ENCODE measurements at places on chromosomes 2 and 18.

DNA sequence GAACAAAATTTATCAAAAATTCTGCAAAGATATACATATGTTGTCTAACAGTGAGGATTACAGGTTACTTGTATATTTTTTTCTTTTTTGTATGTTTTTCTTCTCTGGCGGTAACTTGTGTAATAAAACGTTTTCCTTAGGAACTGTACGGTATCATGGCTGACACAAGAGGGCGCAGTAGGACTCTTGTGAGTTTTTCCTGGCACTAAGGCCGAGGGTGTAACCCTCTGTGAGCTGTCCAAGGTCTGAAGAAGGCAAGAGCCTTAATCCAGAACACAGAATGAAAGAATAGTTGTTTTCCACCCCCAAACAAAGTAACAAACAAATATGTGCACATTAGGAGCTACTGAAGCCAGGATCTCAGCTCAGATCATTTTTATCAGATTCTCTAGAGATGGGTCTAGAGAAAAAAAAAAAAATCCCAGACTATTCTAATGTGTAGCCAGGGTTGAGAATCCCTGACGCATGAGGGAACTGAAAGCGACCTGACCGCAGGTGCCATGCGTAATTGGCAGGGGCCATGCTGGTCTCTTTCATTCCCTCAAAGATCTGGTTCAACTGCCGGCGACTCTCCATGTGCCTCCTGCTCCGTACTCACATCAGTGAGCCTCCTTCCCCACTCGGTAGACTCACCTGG is 27.0 kb downstream of the TMEM200C start:
- peak; percentile 23 for DNase-seq

DNA sequence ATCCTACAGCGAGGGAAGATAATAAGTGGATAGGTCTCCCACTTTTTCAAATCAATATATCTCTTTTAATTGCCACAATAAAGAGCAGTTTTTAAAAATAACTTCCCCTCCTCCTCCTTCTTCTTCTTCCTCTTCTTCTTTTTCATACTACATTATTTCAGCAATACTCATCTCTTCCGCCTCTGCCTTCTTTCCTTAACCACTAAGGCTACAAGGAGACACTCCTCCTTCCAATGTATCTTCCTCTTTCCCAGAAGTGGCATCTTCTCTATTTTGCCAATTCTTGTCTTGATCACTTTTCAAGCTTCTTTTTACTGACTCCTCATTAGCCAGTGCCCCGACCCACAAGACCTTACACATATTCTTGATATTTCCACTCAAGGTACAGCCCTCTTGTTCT is 546.6 kb upstream of the CHAC2 start:
- no peak for DNase-seq

DNA sequence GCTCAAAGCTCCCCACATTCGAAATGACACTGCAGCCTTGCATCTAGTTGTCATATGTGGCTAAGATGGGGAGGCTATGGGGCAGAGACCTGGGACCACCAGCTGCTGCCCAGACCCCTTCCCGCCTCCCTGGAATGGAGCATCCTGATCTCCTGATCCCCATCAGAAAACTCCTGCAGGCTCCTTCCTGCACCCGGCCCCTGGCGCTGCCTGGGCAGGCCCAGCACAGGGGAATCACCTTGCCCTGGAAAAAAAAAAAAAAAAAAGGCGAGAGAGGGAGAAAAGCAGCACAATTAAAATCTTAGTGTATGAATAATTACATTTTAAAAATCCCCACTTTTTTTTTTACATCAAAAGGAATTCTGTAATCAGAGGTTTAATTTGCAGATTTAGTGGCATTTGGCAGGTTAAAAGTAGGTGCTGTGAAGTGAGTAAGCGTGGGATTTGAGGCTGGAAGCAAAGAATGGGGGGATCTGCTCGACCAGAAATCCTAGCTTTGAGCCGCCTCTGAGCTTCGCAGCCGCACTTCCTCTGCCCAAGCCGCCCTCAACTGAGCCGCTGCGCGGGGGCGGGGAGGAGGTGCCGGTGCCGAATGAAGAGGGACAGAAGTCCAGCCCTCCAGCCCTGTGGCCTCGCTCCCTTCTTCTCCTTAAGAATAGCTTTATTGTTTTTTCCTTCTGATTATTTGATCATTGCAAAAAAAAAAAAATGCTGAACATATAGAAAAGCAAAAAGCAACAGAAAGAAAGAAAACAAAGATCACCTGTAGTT is 30.0 kb downstream of the THNSL2 start:
- DNase-seq, result no peak

DNA sequence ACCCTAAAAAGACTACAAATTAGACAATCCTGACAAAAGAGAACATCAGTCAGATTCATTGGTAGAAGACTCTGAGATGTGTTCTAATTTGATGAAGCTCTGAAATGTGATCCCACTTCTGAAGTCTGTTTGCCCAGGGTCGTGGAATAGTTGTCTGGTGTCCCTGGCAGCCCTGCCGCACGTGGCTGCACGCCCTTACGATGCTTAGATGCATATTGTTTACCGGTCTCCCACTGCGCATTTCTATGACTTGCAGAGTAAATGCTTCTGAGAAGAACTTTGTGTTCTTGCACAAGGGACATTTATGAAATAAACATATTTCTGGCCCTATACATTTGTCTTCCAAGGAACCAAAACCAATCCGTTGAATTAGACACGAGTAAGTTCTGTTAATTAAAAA is 243.2 kb downstream of the BABAM2 start:
- DNase-seq, result no peak

- no peak for DNase-seq
Observed at GRCh38 chr2:134201533-134201932, 52.3 kb upstream of the MGAT5 start.

DNA sequence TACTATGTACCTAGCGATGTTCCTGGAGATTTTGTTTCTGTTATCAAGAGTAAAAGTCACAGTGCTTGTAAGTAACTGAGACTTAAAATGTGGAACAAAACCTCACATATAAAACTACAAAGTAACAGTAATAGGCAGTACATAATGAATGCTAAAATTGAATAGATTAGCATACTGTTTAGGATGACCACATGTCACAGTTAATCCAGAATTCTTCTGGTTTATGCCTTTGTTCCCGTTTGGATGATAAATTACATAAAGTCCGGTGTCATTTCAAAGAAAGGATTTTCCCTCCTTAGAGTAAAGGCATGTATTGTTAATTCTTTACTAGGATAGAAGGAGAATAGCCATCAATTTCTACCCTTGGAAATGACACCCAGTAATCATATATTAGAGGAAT is 56.1 kb downstream of the RBM43 start:
- DNase-seq, result no peak

DNA sequence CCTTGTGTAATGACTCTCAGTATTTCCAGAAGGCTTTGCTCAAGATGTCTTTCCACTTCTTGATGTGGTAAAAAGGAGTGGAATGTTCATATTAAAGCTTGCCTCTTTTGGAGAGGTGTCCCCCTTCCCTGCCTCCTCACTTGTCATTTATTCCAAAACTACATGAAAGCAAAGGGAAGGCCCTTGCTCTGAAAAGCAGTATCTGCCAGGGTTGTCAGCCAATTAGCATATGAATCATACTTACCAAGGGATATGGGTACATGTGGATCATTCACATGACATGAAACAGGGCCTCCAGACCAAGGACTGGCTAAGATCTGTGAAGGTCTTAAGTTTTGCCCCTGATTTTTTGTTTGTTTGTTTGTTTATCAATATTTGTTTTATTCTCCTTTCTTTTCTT is 31.3 kb downstream of the ANXA4 start:
- DNase-seq, result no peak

GRCh38 chr2:145184741-145185651 is 665.1 kb upstream of the ZEB2 start:
- no peak for DNase-seq

GRCh38 chr2:96584017-96584416 is 47.5 kb downstream of the ARID5A start:
- DNase-seq, result no peak

DNA sequence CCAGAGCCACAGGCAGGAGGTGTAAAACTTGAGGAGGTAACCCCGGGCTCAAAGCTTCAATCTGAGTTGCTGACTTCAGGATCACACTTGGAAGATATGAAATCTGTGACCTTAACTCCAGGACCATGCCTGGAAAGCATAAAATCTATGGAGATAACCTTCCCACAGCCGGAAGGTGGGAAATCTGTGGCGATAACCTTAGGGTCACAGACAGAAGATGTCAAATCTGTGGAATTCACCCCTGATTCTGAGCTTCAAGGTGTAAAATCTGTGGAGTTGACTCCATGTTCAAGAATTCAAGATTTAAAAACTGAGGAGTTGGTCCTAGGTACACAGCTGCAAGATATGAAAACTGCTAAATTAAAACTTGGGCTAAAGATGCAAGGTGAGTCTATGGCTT is 11.6 kb upstream of the ZNF512 start:
- no peak for DNase-seq

- peak; percentile 34 for DNase-seq
Observed at GRCh38 chr2:171416009-171416926, 17.5 kb downstream of the METTL8 start.

GRCh38 chr2:10341193-10341592 is 38.5 kb downstream of the HPCAL1 start:
- no peak for DNase-seq

- no peak for DNase-seq
Observed at GRCh38 chr2:165173215-165173614, 30.6 kb downstream of the SCN3A start.

DNA sequence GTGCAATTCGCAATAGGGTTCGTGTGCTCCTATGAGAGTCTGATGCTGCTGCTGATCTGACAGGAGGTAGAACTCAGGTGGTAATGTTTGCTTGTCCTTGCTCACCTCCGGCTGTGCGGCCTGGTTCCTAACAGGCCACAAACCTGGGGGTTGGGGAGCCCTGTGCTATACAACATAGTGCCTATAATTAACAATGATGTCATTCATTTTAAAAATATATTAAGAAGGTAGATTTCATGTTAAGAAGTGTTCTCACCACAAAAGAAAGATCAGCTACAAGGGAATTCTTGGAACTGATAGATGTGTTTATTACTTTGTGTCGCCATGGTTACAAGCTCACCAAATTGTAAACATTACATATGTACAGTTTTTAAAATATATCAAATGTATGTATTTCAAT is 200.5 kb downstream of the GRB14 start:
- no peak for DNase-seq

GRCh38 chr2:27162151-27163121 is 13.6 kb downstream of the TCF23 start:
- no peak for DNase-seq

- DNase-seq, result no peak
Observed at GRCh38 chr2:10140841-10141610, 18.5 kb downstream of the RRM2 start.

DNA sequence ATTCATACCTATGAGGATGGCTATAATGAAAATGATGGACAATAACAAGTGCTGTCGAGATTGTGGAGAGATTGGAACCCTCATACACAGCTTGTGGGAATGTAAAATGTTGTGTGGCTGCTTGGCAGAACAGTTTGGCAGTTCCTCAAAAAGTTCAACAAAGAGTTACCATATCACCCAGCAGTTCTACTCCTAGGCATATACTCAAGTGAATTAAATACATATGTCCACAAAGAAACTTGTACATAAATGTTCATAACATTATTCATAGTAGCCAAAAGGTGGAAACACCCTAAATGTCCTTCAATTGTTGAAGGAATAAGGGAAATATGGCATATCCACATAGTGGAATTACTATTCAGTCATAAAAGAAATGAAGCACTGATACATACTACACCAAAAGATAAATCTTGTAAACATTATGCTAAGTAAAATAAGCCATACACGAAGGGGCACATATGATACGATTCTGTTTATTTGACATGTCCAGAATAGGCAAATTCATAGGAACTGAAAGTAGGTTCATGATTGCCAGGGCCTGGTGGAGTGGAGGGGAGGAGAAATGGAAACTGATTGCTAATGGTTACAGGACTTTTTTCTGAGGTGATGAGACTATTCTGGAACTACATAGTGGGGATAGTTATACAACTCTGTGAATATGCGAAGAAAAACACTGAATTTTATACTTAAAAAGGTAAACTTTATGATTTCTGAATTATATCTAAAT is 92.1 kb downstream of the ADAM23 start:
- DNase-seq, result no peak

GRCh38 chr2:98649992-98650375 is 41.6 kb downstream of the UNC50 start:
- DNase-seq, result no peak

DNA sequence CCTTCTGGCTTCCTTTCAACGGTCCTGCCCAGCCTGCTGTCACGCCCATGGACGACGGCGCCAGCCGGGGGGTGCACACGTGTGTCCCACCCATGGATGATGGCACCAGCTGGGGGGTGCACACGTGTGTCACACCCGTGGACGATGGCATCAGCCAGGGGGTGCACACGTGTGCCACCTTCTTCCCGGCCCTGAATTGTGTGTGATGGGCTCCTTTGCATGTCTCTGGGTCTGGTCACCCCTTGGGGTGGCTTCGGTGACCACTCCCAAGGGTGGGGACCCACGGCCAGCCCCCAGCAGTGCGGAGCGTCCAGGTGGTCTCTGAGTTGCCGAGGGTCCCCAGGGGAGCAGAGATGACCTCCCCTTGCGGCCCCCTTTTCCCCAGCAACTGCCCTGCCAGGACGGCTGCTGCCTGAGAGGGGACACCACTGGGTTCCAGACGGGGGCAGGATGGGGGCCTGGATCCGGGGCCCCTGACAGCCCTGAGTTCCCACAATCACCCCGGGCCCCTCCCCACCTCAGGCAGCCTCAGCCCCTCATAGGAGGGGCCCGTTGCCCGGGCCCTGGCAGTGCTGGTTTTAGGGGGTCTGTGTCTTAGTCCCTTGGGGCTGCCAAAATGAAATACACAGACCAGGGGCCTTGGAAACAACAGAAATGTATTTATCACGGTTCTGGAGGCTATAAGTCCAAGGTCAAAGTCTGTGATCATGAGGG is 9.4 kb downstream of the NEU4 start:
- DNase-seq, result no peak

- DNase-seq, result no peak
Observed at GRCh38 chr2:25743132-25743830, 69.9 kb upstream of the DTNB start.

DNA sequence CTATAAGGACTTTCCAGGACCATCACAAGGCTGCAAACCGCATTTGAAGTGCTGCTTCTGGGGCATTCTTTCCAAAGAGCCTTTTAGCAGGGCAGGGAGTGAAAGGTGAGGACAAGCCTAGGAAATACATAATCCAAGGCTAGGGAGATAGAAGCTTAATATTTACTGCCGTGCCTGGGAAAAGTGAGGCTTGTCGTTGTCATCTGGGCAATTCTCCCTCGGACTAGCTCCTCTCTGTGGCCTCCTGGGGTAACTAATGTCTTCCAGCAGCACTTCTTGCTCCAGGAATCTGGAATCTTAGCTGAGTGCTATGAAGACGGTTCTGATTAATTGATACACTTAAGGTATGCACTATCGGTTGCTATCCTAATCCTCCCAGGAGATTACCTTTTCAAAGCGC is 69.3 kb upstream of the ATL2 start:
- no peak for DNase-seq

All from GM19239 (cell line).